ENCODE measurements at places on chromosomes 6 and 20. TPM values are rescaled to one million over a fixed set of nuclear protein-coding genes. Genes with fewer than 3 reads are reported as not detected.
A peak's percentile ranks its signal among the peaks of the same experiment; 100 is the strongest.

DNA sequence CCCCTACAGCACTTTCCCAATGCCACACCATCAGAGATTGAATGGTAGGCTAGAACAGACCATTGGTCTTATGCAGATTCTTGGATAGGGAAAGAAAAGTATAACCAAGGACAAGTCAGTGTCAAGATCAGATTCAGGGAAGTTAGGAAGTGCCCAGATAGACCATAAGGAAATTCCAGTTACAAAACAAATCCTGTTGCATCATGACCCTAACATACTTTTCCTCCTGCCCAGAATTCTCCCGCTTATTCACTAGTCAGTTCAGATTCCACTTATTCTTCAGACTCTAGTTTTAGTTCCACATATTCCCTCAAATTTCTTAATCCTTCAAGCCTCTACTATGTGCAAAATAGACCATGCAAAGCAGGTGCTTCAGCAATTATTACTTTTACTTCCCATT lies 20.7 kb downstream of the METTL24 start:
- DNase-seq = no peak

DNA sequence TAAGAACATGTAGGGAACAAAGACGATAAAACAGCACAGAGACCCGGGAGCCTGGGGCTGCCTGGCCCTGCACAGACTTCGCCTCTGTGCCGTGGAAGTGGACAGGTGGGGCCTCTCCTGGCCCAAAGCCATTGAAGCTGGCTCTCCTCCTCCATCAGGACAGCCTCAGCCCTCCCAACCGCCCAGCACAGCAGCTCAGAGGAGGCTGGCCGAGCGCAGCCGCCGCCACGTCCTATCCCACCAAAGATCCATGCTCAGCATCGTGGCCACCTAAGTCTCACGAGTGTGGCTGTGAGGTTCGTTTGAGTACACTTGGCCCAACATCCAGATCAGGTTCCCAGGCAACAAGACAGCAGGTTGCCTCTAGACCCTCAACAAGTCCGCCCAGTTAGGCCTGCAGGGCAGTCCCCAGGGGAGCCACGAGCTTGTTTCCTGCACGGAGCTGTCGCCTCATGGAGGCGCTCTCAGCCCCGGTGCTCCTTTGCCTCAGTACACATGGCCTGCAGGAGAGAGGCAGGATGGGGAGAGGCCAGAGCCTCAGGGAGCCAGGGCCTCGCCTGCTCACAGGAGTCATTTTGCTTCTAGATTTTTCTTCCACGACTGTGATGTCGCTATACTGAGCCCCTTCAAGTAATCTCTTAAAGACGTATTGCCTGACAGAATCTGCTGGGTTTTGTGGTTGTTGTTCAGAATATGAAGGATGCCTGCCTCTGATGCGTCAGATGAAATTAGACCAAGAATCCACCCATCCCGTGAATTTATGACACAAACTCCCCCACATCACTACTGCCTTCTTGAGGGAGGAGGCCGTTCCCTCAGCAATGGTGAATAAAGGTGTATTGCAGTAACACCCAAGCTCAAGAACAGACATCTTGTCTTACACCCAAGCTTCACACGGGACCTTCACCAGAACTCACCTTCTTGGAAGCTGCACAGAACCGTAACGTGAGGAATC lies 102.7 kb downstream of the RNASET2 start:
- DNase-seq = no peak

DNA sequence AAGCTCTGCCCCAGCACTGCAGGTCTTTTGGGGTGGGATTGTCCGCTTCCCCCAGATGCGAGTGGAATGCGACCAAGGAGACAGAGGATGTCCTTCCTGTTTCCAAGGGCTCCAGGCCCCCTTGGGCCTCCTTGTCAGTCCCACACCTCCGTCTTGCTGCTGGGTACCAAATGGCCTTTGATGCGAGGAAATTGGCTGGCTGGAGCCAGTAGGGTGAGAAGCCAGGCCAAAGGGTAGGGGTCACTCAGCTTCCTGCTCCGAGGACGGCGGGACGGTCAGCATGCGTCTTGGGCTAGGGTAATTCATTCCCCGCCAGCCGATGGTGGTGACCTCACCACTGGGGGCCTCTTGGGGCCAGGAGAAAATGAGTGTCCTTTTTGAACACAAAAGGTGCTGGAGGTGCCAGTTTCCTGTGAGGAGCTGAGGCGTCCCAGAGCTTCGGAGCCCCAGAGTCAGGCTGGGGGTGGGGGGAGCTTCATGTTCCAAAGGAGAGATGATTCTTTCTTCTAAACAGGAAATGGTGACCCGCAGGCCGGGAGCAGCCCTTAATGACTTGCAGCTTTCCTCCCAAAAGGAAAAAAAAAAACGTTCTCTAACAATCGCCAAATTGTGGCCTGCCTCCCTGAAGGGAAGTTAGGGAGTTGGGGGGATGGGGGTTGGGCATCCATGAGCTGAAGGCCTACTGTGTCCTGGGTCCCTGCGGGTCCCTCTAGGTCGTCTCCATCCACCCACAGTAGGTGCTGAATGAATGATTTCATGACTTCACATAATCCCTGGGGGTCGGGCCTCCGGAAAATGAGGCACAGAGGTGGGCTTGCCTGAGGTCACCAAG lies 6.7 kb downstream of the SNAI1 start:
- DNase-seq = no peak

- DNase-seq = no peak
Measured at GRCh38 chr20:45927071-45927878, 7.2 kb upstream of the PCIF1 start.

DNA sequence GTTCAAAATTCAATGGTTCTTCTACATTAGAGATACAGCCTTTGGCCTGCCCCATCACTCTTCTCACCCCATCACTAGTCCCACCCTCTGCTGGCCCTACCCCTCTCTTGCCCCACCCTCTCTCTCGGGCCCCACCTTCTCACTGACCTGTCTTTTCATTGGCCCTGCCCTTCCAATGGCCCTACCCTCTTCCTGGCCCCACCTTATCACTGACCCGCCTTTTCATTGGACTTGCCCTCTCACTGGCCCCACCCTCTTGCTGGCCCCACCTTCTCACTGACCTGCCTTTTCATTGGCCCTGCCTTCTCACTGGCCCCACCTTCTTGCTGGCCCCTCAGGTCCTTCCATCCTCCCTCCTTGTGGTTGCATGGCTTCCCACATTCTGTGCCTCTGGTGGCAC lies 107.2 kb upstream of the PLEKHG1 start:
- no peak for DNase-seq

GRCh38 chr6:56757588-56757984 lies 114.9 kb upstream of the DST start:
- DNase-seq = peak; percentile 62

- DNase-seq = no peak
Measured at GRCh38 chr6:37622646-37623071, 75.0 kb downstream of the MDGA1 start.

DNA sequence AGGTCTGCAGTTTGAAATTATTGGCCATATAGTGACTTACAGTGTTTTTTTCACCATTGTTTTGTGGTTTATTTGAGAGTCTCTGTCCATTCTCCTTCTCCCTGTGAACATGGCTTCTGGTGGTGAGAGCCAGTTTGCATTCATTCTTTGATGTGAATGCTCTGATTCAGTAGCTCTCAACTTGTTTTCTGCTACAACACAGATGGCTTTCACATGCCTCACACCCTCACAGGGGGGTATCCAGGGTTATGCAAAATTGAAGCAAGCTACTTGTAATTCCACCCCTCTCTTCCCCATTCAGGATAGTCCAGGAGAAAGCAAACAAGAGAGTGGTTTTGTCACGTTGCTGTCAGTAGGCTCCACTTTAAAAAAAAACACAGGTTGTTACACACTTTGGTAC lies 55.6 kb downstream of the SLX4IP start:
- DNase-seq = no peak

Gene TRMT6
- 8.1 TPM for total RNA-seq

Gene DEFB124
- total RNA-seq = not detected

DNA sequence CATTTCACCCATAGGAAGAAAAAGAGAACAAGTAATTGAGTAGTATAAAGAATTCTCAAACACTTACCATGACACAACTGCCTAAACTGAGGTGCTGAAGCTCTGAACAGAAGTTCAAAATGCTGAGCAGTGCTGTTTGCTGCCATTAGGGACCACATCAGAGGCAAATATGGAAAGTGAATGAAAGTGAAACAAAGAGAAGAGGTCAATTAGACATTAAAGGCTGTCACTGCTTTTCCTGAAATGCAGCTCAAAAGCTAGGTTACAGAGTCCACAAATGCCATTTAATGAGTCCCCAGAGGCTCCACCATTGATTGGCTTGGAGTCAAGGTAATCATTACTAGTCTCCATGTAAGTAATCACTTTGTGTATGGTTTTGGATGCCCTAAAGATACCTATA lies 46.1 kb downstream of the POU3F2 start:
- DNase-seq = no peak

DNA sequence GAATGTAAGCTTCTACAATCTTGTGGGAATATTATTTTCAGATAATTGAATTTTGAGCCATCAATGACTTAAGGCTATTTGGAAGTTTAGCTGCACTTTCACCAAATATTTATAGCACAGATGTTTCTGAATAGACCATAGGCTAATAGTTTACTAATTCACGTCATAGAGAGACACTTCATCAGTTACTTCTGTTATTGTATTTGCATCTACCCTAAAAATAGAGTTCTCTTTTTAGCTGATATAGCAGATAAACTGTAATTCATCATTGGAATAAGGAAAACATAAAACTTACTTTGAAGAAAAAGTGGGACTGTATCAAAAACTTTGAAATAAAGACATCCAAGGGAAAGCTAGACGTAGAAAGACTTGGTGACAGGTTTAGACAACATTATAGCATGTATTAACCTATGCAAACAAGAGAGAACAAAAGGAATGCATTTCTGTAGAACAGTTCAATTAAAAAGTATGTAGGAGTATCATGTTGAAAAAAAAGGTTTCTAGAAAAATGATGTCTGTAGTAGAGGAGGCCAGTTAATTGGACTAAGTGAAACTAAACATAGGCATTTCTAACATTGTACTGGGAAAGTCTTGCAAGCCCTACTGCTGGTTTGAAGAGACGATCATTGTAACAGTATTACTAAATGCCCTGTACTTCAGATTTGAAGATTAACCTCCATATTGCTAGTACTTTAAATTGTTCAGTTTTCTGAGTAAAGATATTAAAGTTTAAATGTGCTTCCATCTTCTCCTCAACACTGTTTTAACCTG lies 123.3 kb downstream of the ZFAND3 start:
- DNase-seq = no peak

GRCh38 chr6:170013815-170014214 lies 262.4 kb downstream of the ERMARD start:
- DNase-seq = no peak

DNA sequence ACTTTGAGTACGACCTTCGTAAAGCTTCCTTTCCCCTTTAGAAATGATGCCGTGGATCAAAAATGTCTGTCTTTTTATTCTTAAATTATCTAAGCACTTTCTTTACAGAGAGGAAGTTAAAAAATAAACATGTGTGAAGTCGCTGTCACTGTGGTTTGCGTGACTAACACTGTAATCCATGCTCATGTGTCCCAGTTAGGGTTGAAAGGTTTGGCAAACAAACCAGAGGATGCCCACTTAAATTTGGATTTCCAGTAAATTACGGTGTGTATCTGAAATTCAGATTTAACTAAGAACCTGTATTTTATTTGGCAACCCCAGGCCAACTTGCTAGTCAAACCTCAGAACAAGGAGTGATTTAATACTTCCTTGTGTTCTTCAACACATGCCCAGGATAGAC lies 21.1 kb downstream of the HLA-DRB1 start:
- DNase-seq = no peak

- DNase-seq = peak; percentile 57
Measured at GRCh38 chr6:16130932-16131387, 2.1 kb downstream of the MYLIP start.

DNA sequence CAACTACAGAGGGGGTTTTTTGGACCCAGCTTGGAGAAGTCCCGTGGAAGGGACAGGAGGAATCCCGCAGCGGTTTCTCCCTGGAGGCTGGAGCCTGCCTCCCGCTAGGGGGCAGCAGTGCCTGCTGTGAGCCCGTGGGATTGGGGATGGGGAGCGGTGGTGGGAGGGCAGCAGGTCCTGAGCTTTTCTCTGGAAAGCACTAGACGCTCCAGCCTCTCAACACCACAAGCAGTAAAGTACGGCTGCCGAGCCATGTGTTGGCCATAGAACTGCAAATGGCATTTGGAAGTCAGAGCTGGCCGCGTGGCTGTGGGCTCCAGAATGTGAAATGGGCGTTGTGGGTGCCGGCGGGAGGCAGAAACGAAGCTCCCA lies 47.8 kb downstream of the GMPR start:
- DNase-seq = no peak

- DNase-seq = no peak
Measured at GRCh38 chr6:56154076-56154475, 93.3 kb downstream of the COL21A1 start.

Gene PAK5
- total RNA-seq = not detected

Gene RAET1E
- total RNA-seq = 0.61 TPM

Gene ENPP5
- total RNA-seq = 3.5 TPM

Gene SLC17A1
- total RNA-seq = not detected

Gene RSPH9
- total RNA-seq = 0.11 TPM

GRCh38 chr6:34544776-34545471 lies 11.2 kb downstream of the SPDEF start:
- DNase-seq = no peak

DNA sequence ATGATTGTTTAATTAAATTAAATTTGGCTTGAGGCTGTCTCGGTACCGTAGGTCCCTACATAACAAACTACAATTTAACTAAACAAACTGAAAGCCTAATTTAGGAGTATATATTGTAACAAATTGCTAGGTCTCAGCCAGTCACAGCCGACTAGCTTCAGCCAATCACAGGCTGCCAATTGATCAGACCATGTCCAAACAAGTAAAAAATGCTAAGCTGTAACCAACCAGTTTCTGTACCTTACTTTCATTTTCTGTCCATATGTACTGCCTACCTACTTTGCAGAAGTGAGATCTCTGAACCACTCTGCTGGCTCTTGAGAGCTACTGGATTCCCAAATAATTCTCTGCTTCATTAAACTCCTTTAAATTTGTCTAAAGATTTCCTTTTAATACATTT lies 648.0 kb upstream of the GJE1 start:
- DNase-seq = peak; percentile 6

- DNase-seq = peak; percentile 70
Measured at GRCh38 chr6:155185544-155185943, 78.3 kb upstream of the CLDN20 start.

DNA sequence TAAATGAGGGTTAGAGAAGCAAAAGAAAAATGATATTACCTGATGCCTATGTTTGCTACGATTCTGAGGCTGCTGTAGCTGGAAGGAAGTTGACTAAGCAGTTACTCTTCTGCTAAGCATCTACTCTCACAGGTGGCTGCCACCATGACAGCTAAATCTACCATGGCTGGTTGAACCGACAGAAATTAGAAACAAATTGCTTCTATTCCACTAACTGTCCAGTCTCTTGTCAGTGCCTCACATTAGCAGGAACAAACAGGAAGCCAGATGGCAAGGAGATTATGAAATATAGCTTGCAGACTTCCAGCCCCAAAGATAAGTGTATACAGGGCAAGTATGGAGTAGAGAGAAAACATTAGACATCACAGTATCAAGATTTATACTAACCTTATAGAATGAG lies 59.4 kb upstream of the TMEM200A start:
- DNase-seq = no peak

Gene MROH8
- 2.3 TPM for total RNA-seq

Gene SMLR1
- total RNA-seq = not detected

GRCh38 chr6:106421496-106421895 lies 61.0 kb downstream of the CRYBG1 start:
- no peak for DNase-seq

GRCh38 chr6:12371641-12372146 lies 81.5 kb downstream of the EDN1 start:
- no peak for DNase-seq

Gene CALHM4
- total RNA-seq = not detected

Gene OR12D3
- not detected for total RNA-seq

- no peak for DNase-seq
Measured at GRCh38 chr6:112337209-112337638, 9.9 kb upstream of the RFPL4B start.
